ENCODE measurements at places on chromosomes 1 and 21.

- DNase-seq = peak; percentile 66
Observed at GRCh38 chr21:25568246-25568645, 39.0 kb downstream of the MRPL39 start.

DNA sequence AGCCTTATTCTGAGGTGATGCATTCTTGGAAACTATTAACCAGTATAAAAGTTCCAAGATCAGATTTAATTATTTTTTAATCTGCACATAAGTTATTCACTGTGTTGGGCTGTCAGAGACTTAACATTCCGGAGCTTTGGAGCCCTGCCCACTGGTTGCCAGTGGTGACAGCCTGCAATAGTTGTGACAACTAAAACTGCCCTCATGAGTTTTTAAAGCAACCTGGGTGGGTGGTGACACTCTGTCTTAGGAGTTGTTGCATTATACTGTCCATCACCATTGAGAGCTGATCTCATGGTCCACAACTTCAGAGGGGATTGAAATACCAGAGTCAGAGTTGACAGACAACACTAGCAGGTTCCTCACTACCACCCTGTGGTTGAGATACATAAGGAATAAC lies 653.9 kb upstream of the USP24 start:
- DNase-seq = peak; percentile 82

GRCh38 chr1:156707417-156708217 lies 2.2 kb upstream of the CRABP2 start:
- peak; percentile 78 for DNase-seq

DNA sequence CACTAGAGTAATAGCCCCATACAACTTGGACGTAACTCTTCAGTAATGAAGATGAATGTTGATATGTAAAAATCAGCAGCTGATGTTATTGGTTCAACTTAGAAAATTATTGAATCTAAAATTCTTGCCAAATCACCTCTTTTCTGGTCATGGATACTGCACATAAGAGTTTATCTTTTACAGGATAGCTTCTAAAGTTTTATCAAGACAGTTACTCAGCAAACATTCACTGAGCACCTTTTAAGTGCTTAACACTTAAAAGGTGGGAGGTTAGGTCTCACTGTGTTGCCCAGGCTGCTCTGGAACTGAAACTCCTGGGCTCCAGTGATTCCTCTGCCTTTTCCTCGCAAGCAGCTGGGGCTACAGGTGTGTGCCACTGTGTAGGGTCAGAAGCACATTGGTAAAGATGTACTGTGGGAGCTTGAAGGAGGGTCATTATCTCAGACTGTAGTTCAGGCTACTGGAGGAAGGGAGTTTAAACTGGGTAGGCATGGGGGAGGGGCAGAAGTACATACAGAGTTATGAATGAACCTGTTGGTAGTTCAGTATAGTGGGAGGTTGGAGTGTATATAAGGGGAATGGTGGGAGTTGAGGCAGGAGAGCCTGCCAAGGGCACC lies 2.0 kb downstream of the MPZL1 start:
- no peak for DNase-seq

DNA sequence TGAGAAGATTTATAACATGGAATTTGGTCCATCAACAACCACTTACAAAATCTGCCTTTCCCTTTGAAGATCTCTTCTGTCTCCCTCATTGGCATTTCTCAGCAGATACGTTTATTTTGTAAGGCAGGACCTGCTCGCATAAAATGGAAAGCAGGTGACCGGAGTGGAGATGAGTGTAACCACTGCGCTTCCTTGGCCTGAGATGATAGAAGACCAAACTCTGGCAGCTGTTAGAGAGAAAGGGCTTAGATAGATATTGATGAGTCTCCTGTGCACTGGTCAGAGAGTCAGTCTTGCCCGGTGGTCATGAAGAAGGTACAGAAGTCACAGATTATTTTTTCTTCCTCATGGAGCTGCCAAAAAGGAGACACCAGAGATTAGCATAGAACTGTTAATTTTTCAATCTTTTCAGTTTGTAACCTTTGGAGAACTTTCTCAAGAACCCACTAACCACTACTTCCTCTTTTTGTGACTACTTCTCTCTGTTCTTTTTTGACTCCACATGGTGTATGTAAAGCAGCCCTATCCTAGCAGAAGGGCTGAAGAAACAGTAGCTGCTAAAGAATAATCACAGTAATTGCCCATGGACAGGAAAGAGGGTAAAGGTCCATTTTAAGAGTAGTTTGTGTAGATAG lies 47.6 kb downstream of the FCRL3 start:
- no peak for DNase-seq

GRCh38 chr21:42833439-42833815 lies 45.9 kb downstream of the WDR4 start:
- peak; percentile 11 for DNase-seq

GRCh38 chr1:19804831-19805251 lies 5.1 kb upstream of the TMCO4 start:
- DNase-seq = no peak

DNA sequence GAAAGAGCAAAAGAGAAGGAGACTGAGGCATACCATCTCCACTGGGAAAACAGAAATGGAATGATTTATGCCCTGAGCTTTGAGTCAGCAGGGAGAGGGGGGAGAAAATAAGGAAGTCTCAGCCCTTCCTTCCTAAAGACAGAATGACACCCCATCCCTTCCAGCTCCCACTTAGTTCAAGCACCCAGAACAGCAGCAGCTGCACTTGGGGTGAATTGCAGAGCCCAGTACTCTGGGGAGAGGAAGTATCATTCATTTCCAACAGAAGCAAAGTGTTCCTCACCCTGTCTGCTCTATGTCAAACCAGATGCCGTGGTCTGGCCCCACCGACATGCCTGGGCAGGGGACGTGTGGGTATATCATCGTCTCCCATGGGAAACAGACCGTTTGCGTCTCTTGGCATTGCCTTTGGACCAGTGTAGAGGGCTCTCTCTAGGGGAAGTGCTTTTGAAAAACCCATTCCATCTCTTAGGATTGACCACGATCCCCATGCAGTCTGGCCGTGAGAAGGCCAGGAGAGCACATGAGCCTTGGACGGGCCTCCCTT lies 1.1 kb upstream of the KCNJ15 start:
- no peak for DNase-seq

GRCh38 chr1:69569576-69570328 lies 2.0 kb downstream of the LRRC7 start:
- no peak for DNase-seq

DNA sequence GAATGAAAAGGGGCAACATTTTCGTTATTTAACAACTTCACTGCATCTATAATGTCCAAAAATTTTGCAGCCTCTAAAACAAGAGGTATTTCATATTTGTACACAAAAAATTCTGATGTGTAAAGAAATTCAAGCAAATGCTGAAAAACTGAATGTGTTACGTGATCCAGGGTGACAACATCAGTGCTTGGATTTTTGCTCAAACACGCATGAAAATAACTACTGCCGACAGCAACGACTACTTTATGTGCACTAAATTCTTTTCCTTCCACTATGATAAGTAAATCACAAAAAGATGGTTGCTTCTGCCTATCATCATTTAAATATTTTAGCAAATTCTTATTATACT lies 53.4 kb upstream of the ASPM start:
- DNase-seq = no peak

DNA sequence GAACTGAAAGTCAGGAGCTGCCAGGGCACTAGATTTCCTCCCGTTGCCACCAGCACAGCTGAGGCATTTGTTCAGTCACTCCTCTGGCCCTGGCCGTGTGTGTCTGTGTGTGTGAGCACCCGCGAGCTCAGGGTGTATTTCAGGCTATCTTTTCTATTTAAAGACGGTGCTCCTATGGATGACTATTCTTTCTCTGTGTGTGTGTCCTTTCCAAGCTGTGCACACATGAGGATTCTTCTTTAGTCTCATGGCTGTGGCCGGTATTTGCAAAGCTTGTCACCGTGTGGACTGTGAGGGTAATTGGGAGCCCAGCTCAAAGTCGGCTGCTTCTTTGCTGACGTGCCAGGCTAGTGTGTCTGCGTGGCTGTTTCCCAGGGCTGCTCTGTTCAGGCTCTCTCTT lies 3.0 kb upstream of the KCND3 start:
- DNase-seq = no peak

- DNase-seq = no peak
Observed at GRCh38 chr1:172599912-172600311, 59.0 kb upstream of the FASLG start.

DNA sequence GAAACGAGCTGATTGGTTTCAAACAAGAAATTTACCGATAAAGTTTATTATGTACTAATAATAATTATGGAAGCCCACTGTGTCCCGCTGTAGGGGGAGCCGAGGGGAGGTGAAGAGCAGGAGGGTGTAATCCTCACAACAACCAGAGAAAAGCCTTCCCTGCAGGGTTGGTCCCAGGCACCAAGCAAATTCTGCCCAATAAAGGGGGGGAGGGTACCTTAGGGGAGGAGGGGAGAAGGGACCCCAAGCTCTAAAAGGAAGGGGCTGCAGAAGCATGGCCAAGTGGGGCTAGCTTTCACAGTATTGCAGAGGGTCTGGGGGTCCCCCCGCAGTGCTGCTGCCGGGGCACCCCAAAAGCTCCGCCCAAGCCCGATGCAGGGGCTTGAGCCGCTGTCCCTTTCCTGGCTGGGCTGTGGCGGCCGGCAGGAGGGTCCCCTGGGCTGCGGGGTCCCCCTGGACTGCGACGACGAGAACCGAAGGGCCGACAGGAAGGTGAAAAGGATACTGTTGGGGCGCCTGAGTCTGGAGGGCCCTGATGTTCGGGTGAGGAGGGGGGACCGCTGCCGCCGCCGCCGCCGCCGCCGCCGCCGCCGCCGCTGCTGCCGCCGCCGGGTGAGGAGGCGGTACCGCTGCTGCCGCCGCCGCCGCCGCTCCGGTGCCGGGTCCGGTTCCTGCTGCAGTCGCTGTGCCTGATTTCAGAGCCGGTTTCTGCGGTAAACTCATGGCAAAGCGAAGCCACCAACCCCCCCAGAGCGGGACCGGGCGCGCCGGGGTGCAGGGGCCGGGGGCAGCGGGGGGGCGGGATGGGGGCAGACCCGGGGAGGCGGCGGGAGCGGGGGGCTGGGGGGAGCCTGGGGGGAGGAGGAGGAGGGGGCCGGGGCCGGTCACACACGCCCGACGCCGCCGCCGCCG lies 771 bp downstream of the EIF4G3 start:
- DNase-seq = peak; percentile 28

DNA sequence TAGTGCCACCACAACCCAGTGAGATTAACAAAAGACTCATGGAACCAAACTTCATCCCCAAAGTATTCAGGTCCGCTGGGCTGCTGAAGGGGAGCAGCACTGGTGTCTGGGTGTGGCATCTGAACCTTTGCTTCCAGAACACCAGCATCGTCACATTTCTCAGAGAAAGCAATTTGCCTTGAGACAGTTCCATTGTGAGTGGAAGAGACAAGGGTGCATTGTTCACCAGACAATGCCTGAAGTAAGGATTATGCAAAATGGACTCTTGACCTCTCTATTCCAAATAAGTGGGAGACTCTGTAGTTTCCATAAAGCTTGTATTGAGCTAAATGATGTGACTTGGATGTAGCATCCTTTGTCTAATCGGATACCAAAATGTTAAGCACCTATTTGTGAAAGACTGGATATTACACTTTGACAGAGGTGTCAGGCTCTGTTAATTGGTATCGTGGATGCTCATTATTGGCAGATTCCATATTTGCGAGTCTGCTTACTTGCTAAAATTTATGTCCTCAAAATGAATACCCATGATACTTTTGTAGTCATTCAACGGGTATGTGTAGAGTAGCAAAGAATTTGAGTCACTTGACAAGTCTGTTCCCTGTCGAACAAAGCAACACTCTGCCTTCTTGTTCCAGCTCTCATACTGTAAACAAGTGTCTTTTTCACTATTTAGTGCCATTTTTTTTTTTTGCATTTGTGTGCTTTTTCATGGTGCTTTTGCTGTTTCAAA lies 75.6 kb downstream of the MRPS6 start:
- DNase-seq = no peak

GRCh38 chr1:119327450-119328155 lies 41.0 kb upstream of the HAO2 start:
- DNase-seq = peak; percentile 39

GRCh38 chr1:188363943-188364342 lies 1535.2 kb downstream of the PLA2G4A start:
- DNase-seq = no peak

DNA sequence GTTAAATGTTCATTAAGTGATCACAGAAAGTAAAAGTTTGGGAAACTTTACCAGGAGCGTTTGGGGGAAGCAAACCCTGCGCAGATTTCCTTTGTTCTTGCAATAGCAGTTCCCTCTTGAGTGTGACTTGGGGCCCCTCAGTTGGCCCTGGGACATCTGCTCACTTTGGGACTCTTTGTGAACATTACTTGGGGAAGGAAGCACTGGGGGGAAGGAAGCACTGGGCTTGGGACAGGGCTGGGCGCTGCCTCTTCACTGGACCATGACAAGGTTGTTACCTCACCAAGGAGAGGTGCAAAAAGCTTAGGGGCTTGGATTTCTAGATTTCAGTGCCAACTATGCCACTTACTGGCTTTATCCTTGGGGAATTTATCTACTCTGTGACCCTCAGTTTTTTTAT lies 63.5 kb downstream of the ETS2 start:
- DNase-seq = no peak

DNA sequence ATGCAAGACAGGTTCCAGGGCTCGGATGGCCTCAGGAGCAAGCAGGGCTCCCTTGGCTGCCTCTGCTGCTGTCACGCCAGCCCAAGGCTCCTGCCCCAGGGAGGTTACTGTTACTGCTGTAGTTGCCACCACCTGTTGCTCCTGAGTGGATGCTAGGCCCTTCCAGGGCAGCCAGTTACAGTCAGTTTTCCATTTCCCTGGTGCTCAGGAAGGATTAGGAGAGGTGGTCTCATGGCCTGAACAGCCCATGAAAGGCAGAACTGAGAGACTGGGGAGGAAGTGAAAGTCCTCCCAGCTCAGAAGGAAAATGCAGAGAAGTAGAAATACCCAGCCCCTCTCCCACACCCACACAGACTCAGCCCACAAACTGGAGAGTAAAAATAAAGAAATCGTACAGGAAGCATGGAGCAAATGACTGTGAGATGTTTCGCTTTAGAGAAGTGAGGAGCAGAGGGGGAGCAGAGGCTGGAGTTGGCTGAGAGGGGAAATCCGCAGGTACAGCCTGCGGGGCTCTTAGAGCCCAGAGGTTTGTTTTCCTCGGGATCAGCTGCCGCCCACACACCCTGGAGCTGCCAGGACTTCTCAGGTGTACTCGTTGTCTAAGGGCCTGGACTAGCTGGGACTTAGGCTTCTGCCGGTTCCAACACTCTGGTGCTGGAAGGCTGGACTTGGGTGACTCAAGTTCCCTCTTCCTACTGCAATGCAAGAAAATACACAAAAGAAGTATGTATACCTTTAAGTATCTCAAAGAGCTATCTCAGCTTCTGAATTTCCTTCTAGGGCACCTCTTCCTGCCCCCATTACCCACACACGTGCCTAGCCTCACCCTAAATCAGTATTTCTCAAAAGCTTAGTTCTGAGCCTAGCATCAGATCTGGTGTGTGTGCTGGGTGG lies 2.3 kb downstream of the IL6R start:
- no peak for DNase-seq

- no peak for DNase-seq
Observed at GRCh38 chr1:235254721-235255120, 73.3 kb downstream of the ARID4B start.

- DNase-seq = no peak
Observed at GRCh38 chr1:153399401-153400055, 8.7 kb upstream of the S100A8 start.

- DNase-seq = no peak
Observed at GRCh38 chr1:203682473-203683383, 56.1 kb downstream of the ATP2B4 start.

All from fibroblast of skin of right biceps (primary cell).